Foreskin keratinocyte (primary cell): ENCODE measurements at places on chromosomes 6 and 20. TPM values are rescaled to one million over a fixed set of nuclear protein-coding genes. Genes with fewer than 3 reads are reported as not detected.

- DNase-seq, result no peak
Measured at GRCh38 chr20:61581825-61582188, 329.7 kb downstream of the CDH4 start.

Gene ECT2L
- total RNA-seq, result not detected in 2 replicates

DNA sequence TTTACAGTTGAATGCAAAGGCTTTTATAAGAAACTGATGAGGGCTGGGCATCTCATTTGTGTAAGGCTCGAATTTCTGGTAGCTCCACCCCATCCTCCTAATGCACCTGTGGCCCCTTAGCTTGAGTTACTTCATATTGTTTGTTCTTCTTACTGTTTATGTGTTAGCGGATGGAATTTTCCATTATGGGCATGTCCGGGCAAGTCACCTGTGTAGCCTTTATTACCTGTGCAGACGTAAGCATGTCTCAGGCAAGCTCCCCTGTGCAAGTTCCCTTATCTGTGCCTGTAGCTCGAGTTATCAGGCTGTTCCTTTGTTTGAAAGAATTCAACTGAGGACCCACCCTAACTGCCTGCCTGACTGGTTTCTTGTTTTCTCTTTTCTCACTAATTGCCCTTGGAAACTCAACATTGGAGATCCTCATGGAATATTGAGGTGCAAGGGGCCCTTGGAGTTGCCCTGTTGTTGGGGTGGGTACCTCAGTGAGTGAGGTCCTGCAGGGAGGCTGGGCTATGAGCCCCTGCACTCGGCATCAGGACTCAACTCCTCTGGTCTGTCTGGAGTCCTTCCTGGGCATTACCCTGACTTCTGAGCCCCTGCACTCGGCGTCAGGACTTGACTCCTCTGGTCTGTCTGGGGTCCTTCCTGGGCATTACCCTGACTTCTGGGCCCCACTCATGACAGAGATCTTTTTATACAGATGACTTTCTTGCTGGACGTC is 207.9 kb upstream of the SULF2 start:
- peak; percentile 35 for DNase-seq

GRCh38 chr6:7479801-7480266 is 61.6 kb upstream of the DSP start:
- DNase-seq, result peak; percentile 100

DNA sequence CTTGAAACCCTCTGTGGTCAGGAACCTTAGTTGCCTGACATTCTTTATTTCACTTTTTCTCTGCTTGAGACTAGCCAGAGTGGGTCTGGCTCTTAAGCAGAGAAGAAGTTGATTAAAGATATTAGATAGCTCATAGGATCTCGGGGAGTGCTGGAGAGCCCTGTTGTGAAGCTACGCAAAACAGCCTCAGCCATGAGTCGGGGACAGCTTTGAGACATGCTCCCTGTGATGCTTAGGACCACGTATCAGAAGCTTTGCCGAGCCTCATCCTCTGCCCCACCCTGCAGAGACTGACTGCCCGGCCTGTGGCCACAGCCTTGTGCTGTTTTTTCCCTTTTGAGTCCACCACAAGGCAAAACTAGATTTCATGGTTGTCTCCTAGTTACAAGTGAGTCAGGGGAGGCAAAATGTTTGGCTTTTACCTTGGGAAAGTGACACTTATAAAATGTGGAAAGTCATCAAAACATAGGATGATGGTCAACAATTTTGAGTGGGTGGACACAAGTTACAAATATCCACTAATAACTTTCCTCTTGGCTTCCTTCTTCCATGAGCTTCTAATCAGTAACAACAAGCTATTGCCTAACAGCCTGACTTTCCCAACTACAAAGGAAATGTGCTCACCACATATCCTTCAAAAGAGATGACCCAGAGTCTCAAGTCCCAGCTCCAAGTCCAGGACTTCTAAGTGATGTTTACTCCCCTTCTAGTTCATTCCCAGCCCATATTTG is 108.4 kb downstream of the JAG1 start:
- no peak for DNase-seq

- no peak for DNase-seq
Measured at GRCh38 chr20:21019814-21020658, 86.1 kb downstream of the LINC00237 start.

GRCh38 chr6:34518669-34519365 is 37.3 kb downstream of the SPDEF start:
- DNase-seq, result no peak

GRCh38 chr20:43415661-43416430 is 41.9 kb upstream of the SRSF6 start:
- no peak for DNase-seq

Gene SLC44A4
- 0.25 and 0.37 TPM in 2 replicates for total RNA-seq

DNA sequence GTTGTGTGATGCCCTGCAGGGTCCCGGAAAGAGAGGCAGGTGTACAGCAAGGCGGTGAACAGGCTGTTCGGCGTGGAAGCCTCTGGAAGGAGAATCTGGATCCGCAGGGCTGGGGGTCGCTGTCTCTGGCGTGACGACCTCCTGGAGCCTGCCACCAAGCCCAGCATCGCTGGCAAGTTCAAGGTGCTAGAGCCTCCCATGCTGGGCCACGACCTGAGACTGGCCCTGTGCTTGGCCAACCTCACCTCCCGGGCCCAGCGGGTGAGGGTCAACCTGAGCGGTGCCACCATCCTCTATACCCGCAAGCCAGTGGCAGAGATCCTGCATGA is 36.5 kb downstream of the TGM6 start:
- DNase-seq, result no peak

Gene HLA-DOA
- not detected in 2 replicates for total RNA-seq

DNA sequence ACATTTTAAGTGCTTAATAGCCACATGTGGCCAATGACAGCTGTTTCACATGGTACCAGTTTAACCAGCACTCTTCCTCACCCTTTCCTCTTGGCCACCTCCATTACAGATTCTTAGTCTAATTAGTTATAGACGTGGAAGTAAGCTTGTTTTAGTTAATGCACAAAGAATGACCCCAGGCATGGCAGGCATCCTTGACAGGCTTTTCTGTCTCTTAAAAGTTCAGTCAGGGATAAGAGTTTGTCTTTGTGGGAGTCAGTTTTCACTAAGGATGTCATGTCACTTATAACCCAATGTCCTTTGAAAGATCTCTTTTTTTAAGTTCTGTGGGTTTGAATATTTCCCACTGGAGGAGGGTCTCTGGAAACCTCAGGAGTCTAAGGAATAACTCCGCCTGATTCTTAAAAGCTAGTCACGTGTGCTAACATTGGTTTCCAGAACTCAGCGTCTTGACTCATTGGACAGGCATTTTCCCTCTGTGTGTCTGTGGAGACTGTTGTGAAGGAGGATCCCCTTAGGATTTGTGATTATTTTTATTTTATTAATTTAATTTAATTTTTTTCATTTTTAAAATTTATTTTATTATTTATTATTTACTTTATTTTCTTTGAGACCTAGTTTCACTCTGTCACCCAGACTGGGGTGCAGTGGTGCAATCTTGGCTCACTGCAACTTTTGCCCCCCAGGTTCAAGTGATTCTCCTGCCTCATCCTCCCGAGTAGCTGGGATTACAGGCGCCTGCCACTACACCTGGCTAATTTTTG is 171.4 kb downstream of the ZFAND3 start:
- DNase-seq, result peak; percentile 39

- no peak for DNase-seq
Measured at GRCh38 chr20:38117205-38117604, 47.9 kb downstream of the TGM2 start.

Gene LY86
- total RNA-seq, result not detected in 2 replicates

- DNase-seq, result peak; percentile 22
Measured at GRCh38 chr20:40628877-40629276, 60.2 kb downstream of the MAFB start.

Gene RIPOR3
- total RNA-seq, result 0.07 TPM in 2 replicates

DNA sequence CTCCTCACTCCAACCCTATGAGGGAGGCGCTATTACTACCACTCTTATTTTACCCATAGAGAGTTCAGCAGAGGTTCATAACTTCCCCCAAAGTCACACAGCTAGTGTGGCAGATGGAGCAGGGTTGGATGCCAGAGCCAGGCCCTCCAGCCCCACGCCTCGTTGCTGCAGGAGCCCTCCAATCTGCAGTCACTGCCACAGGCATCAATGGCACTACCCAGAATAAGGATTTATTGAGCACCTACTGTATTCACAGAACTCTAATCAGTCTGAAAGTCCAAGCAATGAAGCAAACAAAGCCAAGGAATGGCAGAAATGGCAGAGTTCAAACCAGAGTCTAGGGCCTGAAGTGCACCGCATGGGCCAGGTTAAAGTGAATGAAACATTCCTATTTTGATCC is 144.9 kb downstream of the LPA start:
- DNase-seq, result no peak

GRCh38 chr6:107345393-107345792 is 114.0 kb downstream of the PDSS2 start:
- no peak for DNase-seq

Gene ULBP3
- total RNA-seq, result 5.6 and 7.0 TPM in 2 replicates

Gene BCAS4
- 11.5 and 15.0 TPM in 2 replicates for total RNA-seq

Gene PRL
- total RNA-seq, result not detected in 2 replicates

- no peak for DNase-seq
Measured at GRCh38 chr20:46060301-46060881, 29.4 kb downstream of the NCOA5 start.

GRCh38 chr20:52972190-52972937 is at the start of gene TSHZ2:
TSHZ2 (plus strand) TSS chr20:52972358; CDS start chr20:52973294, 936 bp downstream.
- peak; percentile 66 for DNase-seq

DNA sequence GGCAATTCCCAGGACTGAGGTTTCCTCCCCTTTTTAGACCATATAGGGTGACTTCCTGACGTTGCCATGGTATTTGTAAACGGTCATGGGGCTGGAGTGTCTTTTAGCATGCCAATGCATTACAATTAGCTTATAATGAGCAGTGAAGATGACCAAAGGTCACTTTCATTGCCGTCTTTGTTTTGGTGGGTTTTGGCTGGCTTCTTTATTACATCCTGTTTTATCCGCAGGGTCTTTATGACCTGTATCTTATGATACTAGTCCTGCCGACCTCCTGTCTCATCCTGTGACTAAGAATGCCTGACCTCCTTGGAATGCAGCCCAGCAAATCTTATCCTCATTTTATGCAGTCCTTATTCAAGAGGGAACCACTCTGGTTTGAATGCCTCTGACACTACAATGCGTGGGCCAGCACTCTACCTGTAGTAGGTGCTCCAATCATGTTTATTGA is 190.1 kb downstream of the KCNQ5 start:
- peak; percentile 59 for DNase-seq

DNA sequence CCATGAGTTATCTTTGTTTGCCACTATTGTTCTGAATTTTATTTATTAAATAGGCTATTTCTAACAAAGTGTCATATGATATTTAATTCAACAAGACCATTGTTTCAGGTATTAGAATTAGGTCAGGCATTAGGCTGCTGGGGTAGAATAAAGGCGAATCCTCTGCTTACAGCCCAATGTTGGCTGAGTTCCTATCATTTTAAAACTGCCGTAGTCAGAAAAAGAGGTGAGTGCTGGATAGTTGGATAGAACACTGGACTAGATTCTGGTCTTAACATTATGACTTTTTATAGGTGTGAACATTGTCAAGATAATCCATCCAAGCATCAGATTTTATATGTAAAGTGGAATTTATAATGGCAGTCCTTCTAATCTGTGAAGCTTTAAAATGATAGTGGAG is 6.3 kb downstream of the RIMS1 start:
- no peak for DNase-seq

DNA sequence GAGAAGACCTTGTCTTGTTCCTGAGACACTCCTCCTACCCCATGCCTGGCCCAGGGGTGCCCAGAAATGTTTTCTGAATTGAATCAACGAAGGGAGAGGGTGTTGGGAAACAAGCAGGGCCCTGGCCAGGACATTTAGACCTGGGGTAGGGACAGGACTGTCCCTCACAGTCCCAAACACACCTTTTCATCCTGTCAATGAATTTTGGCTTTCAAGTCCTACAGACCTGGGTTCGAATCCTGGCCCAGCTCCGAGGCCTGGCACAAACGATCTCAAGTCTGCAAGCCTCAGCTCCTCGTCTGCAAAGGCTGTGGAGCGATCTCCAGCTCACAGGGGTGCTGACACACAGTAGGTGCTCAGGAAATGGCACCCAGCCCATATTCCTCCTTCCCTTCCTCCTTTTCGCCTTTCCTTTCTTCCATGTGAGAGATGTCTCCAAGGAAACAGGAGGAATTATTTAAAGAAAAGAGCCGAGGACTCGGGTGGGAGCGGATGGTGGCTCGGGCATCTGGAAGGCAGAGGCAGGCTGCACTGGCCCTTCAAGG is 7.3 kb upstream of the DLGAP4 start:
- DNase-seq, result no peak

GRCh38 chr6:108690326-108691049 is 129.8 kb downstream of the FOXO3 start:
- peak; percentile 59 for DNase-seq

- no peak for DNase-seq
Measured at GRCh38 chr6:47810885-47811284, 29.1 kb downstream of the OPN5 start.

- DNase-seq, result no peak
Measured at GRCh38 chr20:48175261-48175660, 390.0 kb upstream of the SULF2 start.

GRCh38 chr6:92341201-92341600 is 1078.2 kb downstream of the EPHA7 start:
- no peak for DNase-seq

Gene IBTK
- total RNA-seq, result 29.5 and 32.1 TPM in 2 replicates

Gene GPX5
- not detected in 2 replicates for total RNA-seq

GRCh38 chr6:21496706-21497105 is 96.8 kb upstream of the SOX4 start:
- DNase-seq, result no peak

Gene PCNA
- 222 and 256 TPM in 2 replicates for total RNA-seq

- DNase-seq, result no peak
Measured at GRCh38 chr20:35010405-35011192, 54.9 kb downstream of the MYH7B start.

Gene EYS
- 0.07 and 0.14 TPM in 2 replicates for total RNA-seq

Gene SEL1L2
- total RNA-seq, result not detected in 2 replicates

Gene CRIP3
- 0.25 TPM in 1 of 2 replicates, not detected in the other for total RNA-seq
